Stimulated activated CD4-positive, alpha-beta T cell treated with anti-CD3 and anti-CD28 coated beads, TNF-alpha, amount 100 ng/mL, for 4 hours (primary cell): ENCODE measurements at places on chromosomes 11 and 22.

- DNase-seq: no peak
These were observed 47.7 kb downstream of the RPUSD4 start for GRCh38 chr11:126163779-126164178.

DNA sequence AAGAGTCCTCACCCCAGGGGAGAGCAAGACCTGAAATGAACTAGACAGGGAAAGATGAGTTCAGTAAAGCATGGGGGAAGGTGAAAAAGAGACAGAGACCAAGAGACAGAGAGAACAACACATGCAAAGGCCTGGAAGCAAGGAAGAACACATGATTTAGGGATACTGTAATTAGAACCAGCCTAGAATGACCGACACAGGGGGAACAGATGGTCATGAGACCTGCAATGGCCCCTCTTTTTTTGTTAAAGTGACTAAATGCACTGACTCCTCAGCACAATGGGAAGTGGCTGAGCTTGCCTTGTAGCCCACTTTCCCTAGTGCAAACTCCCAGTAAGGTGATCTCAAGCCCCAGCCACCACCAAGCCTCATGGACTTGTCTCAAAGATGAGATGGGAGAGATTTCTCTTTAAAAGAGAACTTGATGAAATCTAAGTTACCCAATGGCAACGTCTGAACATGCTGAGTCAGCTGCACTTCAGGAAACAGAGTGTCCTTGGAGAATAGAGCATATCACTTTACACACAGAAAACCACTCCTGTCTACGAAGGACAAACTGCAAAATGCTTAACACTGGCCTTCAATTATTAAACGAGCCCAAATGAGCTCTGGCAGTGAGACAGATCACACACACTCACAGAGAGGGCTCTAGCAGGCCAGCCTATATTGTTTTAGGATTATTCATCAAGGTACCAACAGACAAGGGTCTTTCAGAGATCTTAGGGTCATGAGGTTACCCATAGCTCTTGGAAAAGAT, 91.0 kb downstream of the SERGEF start:
- DNase-seq: no peak

GRCh38 chr11:66976028-66976467, 944 bp downstream of the C11orf86 start:
- peak; percentile 8 for DNase-seq

DNA sequence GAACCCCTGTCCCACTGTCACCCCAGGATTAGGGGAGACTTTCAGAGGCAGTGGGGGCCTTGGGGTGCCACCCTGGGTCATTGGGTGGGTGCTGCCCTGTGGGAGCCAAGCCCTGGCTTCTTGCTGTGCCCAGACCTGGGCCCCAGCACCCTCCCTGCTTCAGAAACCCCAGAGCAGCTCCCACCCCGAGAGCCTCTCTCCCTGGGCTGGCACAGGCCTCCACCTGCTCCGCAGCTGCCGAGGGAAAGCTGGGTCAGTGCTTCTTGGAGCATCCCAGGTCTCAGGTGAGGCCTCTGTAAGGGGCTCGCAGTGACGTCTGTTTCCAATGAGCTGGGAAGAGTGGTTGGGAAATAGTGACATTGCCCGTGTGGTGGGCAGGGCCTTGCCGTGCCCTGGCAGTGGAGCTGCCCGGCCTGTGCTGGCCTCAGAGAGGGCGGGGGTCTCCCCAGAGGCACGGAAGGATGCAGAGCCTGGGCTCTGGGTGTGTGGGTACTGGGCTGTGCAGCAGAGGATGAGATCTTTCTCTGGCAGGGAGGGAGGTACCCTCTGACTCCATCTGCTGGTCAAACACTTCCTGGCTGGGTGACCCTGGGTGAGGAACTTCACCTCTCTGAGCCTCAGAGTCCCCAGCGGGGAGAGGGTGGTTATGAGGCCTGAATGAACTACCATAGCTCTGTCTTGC, 23.0 kb downstream of the C22orf23 start:
- no peak for DNase-seq

DNA sequence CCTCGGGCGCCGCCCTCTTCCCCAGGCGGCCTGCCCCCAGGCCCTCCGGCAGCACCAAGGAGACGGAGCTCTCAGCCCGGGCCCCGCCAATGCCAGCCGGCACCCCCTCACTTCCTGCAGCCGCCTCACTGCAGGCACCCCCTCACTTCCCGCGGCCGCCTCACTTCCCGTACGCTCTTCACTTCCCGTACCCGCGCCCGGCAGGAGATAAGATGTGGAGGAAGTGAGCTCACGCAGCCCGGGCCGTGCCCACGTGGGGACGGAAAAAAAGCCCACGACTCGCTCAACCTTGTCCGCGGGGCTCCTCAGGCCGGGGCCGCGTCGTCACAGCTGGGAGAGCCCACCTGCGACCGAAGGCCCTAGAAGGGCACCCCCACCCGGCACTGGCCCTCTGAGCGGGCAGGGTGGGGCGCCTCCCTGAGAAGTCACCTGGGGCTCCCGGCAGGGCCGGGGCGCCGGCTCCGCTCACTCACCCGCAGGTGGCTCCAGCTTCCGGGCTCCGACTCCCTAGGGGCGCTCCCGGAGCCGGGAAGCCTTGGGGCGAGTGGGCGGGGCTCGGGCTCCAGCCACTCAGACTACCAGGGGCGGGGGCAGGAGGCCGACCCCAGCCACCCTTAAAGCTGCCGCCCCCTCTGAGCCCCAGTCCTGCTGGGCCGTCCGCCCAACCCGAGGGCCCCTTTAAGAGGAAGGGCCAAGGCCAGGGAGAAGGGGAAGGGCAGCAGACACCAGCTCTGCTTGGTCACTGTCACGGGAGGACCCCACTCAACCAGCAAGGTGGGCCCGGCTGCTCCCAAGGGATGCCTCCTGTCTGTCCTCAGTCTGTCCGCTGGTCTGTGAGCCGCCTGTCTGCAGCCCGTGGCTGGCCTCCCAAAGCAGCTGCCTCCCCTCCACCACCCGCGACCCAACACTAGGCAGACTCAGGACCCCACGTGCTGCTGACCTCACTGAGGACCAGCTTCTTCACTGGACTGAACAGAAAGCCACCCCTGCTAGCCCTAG, 31.4 kb downstream of the PISD start:
- peak; percentile 84 for DNase-seq
